ENCODE measurements at places on chromosomes 12 and 14.

GRCh38 chr14:23362200-23362599 lies 2.8 kb downstream of the EFS start:
- DNase-seq = no peak

GRCh38 chr12:113057565-113058485 lies 1.3 kb downstream of the DTX1 start:
- no peak for DNase-seq

DNA sequence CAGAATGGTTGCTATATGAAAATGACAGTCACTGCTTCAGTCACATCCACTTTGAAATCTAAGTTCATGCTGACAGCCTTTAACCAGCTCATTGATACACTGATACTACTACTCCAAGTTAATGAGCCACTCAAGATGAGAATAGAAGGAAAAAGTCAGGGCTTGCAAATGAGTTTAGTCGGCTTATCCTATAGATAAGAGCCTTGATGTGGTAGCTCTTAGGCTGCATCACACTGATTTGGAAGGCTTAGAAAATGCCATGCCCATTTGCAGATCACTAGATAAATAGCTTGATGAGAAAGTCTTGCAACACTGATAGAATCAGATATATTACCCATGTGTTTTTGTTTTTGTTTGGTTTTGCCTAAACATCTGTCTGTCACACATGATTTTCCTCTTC lies 251.4 kb upstream of the ATXN7L3B start:
- DNase-seq = no peak

DNA sequence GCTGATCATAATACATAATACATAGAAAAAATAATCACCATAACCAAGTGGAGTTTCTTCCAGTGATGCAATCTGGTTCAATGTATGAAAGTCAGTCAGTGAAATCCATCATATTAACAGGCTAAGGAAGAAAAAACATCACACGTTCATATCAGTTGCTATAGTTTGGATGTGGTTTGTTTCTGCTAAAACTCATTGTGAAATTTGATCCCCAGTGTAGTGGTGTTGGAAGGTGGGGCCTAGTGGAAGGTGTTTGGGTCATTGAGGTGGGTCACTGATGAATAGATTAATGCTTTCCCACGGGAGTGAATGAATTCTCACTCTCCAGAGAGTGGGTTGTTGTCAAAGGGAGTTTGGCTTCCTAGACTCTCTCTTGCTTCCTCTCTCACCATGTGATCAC lies 84.6 kb upstream of the PTGDR start:
- no peak for DNase-seq

DNA sequence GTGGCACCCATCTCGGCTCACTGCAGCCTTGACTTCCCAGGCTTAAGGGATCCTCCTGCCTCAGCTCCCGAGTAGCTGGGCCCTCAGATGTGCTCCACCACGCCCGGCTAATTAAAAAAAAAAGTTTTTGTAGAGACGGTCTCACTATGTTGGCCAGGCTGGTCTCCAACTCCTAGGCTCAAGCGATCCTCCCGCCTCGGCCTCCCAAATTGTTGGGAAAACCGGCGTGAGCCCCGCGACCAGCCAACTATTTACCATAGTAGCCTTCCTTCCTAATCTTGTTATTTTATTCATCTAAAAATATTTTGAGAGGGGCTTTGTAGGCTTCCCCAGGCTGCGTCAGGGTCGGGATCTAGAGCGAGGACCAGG lies 25.4 kb upstream of the YY1 start:
- DNase-seq = no peak

All from osteocyte (in vitro differentiated cells).